NCI-H187 (cell line): ENCODE measurements at places on chromosomes 5 and 9.

DNA sequence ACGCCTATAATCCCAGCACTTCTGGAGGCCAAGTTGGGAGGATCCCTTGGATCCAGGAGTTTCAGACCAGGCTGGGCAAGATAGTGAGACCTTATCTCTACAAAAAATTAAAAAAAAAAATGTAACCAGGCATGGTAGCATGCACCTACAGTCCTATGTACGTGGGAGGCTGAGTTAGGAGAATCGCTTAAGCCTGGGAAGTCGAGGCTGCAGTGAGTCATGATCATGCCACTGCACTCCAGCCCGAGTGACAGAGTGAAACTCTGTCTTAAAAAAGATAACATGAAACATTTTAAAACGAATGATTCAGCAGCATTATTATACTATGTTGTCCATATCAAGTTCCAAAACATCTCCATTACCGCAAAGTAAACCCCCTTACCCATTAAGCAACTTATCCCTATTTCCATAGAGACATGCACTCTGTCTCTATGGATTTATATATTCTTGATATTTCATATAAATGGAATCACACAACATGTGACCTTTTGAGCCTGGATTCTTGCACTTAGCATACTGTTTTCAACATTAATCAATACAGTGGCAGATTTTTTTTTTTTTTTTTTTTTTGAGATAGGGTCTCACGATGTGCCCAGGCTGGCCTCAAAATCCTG is 56.9 kb upstream of the MTMR12 start:
- no peak for DNase-seq

GRCh38 chr5:100319885-100320284 is 215.3 kb upstream of the FAM174A start:
- no peak for DNase-seq

- DNase-seq, result no peak
These were observed 201.1 kb downstream of the TENT4A start for GRCh38 chr5:6914347-6914746.

GRCh38 chr5:92879806-92880543 is 701.0 kb downstream of the NR2F1-AS1 start:
- no peak for DNase-seq

- no peak for DNase-seq
These were observed 91.4 kb downstream of the ANGPTL2 start for GRCh38 chr9:127030814-127031740.
